ENCODE measurements at places on chromosomes 16 and 17.

DNA sequence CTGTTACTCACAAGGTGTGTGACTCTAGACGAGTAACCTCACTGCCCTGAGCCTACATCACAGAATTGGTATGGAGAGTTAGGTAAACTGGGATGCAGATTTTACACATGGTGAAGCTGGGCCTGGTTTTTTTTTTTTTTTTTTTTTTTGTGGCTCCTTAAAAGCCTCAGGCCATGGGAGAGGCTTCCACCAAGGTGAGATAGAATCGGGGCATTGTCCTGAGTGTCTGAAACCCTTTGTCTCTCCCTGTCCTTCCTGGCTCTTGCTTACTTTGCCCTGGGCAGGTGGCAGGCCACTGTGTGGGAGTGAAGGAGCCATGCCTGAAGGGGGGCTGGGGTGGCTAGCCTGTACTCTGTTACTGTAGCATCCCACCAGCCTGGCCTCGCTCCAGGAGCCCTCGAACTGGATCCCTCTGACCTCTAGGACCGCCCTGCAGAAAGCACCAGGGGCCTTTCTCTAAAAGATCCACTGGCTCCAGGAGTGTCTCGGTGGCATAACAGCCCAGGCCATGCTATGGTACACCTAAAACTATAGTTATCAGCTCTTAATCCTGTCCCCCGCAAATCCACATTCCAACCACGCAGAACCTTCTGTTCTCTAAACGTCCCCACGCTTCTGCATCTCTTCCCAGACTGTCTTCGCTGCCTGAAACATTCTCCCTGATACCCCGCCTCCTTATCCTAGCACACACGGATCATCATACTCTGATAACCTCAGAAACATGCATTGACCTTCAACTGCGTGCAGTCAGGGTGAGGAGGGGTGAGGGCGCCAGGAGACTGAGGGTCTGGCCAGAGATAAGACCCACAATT is 1.7 kb upstream of the SLC13A2 start:
- peaks cover 20% of the 10 kb centered on the region for H3K4me1 ChIP-seq
- DNase-seq = no peak
- no peaks in the 10 kb centered on the region for H3K36me3 ChIP-seq
- no peak overlapping the region for H3K4me3 ChIP-seq
- H3K27me3 ChIP-seq = no peaks in the 10 kb centered on the region

GRCh38 chr16:25823891-25824290 is 132.1 kb downstream of the HS3ST4 start:
- H3K36me3 ChIP-seq = no peaks in the 10 kb centered on the region
- no peak overlapping the region for H3K4me3 ChIP-seq
- DNase-seq = no peak
- no peak overlapping the region for H3K27ac ChIP-seq
- H3K27me3 ChIP-seq = no peaks in the 10 kb centered on the region

GRCh38 chr16:46748775-46749705 is 896 bp upstream of the MYLK3 start:
- H3K27ac ChIP-seq = no peak overlapping the region
- H3K36me3 ChIP-seq = no peaks in the 10 kb centered on the region
- no peak for DNase-seq
- no peak overlapping the region for H3K4me3 ChIP-seq
- H3K27me3 ChIP-seq = no peaks in the 10 kb centered on the region
- H3K4me1 ChIP-seq = peaks cover 20% of the 10 kb centered on the region

DNA sequence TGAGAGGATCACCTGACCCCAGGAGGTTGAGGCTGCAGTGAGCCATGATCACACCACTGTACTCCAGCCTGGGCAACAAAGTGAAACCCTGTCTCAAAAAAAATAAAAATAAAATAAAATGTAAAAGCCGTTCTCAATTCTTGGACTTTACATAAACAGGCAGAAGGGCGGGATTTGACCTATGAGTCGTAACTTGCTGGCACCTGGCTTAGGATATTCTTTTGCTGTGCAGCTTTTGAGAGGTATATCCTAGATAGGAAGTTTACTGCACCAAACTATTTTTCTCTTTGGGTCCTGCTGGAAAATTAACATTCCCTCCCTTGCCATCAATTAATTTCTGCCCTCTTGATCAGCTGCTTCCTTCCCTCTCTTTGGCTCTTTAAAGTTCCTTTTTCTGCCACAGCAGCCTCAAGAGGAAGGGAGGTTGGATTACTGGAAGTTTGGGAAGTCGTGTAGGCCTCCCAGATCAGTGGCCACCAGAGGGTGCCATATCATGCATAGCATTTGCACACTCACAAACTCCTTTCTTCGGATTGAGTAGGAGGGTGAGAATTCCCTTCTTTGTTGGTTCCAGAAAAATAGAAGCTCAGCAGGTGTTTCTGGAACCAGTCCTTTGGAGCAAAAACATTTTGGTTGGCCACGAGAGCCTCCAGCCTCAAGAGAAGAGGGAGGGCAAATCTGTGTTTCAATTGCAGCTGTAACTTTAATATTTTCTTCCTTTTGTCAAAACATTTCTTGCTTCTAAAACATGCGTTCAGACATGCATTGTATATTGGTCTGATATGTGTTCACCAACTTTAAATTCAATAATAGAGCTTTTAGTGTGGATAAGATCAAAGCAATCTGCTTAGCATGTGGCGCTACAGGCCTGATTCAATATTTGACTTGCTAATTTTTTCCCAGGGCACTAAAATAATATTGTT is 147.3 kb downstream of the CCDC182 start:
- H3K27ac ChIP-seq = no peak overlapping the region
- peaks cover 23% of the 10 kb centered on the region for H3K4me1 ChIP-seq
- H3K4me3 ChIP-seq = no peak overlapping the region
- no peak for DNase-seq
- H3K36me3 ChIP-seq = peaks cover 46% of the 10 kb centered on the region
- H3K27me3 ChIP-seq = no peaks in the 10 kb centered on the region

DNA sequence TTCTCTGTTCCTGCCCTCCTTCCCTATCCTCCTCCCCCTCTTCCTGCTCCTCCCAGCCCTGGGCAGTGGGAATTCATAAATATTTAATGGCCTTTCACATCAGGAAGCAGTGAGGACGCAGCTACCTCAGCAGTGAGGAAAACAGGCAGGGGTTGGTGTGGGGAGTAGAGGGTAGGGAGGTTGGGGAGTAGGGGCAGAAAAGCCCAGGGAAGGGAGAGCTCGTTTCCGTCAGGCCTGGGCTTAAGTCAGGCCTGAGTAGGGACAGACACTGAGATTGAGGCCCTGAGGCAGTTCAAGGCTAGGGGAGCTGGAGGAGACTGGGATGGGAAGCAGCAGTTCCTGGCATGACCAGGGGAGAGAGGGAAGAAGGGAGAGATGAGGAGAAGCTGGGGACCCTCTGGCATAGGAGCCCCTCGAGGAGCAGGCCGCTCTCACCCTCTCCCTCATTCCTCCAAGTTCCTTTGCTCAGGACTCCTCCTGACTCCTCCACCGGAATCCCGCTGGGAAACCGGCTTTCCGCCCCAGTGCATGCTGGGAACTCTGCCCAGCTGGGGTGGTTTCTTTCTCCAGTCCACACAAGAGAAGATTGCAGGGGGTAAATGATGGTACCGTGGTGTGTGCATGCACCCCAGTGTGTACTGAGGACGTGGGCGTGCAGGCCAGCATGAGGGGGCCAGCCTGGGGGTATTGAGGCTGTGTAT is 6.2 kb downstream of the SAMD14 start:
- peaks cover 3% of the 10 kb centered on the region for H3K27me3 ChIP-seq
- H3K4me1 ChIP-seq = peaks cover 25% of the 10 kb centered on the region
- no peak overlapping the region for H3K27ac ChIP-seq
- H3K4me3 ChIP-seq = no peak overlapping the region
- no peak for DNase-seq
- no peaks in the 10 kb centered on the region for H3K36me3 ChIP-seq

Measured in common myeloid progenitor, CD34-positive (primary cell).